ENCODE measurements at places on chromosomes 12 and 14.

DNA sequence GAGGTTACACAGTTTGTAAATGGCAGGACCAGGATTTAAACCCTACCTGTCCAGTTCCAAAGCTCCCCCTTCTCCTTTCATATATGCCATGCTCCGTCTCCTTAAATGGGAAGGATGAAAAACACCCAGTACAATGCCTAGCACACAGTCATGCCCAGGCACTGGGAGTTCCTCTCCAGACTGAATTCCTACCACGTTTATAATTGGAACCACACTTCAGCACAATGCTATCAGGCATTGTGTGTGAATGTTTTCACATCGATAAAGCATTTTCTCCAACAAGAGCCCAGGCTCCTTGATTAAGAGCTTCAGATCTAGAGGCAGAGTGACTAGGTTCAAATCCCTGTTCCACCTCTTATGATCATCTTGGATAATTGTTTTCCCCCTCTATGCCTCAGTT is 2.7 kb upstream of the NUAK1 start:
- no peak for DNase-seq

- DNase-seq = no peak
Measured at GRCh38 chr12:97560350-97560749, 97.7 kb downstream of the RMST start.

GRCh38 chr14:41868396-41868795 is 261.7 kb downstream of the LRFN5 start:
- no peak for DNase-seq

DNA sequence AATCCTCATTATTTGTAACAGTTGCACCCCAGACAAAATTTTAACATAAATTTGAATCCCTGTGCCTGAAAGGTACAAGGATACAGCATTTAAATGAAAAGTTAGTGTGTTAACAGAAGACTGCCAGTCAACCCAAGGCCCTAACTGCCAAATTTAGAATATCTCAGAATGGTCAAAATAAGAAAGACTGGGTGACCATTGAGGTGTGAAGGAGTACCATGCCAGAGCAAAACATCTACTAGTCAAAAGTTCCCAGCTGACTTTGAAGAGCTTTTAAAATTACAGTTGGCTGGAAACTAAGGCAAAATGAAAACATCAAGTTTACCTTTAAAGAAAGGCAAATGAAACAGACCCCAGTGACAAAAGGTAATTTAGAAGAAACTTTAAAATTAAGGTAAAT is 18.4 kb downstream of the SAV1 start:
- no peak for DNase-seq

DNA sequence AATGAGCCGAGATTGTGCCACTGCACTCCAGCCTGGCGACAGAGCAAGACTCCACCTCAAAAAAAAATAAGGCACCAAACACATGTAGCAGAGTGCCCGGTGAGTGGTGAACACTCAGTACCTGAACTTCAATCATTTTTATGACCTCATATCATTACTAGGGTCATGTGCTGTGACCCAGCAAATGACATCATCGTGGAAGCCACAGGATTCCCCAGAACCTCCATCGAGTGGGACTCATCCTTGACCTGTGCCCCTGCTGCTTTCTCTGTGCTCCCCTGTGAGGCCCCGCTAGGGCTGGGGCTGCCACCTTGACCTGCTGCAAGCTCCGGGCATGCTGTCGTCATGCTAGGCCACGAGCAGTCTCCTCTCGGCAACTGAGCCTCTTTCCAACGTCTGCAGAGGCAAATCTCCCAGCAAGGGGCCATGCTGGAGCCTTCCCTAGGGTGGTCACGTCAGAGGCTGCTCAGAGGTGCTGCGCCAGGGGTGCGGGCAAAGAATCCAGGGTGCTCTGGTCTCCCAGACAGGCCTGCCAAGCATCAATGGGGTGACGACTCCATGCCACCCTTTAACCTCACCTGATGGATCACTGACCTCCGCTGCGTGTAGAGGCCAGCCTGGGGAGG is 18.5 kb downstream of the GLTP start:
- DNase-seq = no peak

GRCh38 chr14:67140556-67140955 is 48.7 kb upstream of the GARIN2 start:
- DNase-seq = no peak

GRCh38 chr12:128077211-128077916 is 189.6 kb upstream of the TMEM132C start:
- no peak for DNase-seq

DNA sequence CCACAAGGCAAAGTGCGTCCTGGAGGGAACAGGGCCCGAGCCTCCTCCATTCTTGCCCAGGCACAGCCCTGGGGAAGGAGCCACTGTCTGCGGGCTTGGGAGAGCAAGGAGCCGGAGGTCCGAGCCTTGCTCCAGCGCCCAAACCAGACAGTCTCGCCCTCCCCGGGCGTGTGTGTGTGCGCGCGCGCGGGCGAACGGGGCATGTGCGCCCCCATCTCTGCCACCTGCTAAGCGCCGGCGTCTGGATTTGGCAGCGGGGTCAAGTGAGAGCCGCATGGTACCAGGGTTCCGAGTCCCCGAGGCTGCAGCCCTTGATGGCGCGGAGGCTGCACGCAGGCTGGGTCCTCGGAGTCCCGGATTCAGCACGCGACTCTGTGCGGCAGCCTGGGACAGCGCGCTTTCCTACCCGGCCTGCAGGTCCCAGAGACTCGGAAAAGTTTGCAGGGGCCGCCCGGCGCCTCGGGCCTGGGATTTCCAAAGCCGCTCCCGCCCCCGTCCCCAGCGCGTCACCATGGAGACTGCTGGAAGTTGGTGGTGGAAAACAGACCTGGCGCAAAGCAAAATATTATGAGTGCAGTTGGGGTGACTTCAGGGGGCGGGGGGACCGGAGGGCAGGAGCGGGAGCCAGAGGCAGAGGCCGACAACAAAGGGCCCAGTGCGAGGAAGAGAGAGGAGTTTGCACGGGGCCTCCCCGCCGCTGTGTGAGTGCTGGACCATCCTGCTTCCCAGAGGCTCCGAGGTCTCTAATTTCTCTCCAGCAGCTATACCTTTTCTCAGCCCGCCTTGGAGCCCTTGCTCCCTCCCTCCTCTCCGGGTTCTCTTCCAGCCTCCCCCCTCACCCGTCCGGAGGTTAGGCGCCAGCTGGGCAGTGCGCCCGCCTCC is 4.2 kb downstream of the RFX4 start:
- DNase-seq = peak; percentile 61

GRCh38 chr14:29817767-29818405 is 109.8 kb downstream of the PRKD1 start:
- DNase-seq = no peak

DNA sequence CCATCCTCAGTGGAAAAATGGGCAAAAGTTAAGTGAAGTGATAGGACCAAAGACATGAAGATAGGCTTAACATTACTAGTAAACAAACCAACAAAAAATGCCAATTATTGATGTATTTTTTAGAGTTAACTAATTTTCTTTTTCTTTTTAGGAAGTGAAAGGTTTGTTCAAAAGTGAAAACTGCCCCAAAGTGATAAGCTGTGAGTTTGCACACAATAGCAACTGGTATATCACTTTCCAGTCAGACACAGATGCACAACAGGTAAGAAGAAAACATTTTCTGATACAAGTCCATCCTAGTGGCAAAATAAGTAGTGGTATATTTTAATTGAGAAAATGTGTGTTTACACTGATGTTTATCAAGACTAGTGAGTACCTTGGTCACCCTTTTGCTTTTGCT is 39.6 kb downstream of the LARP4 start:
- DNase-seq = no peak

Measured in NCI-H526 (cell line).